Cortex of kidney (tissue), 1 donor: ENCODE measurements at places on chromosomes 6 and 20.

- no peak for DNase-seq
These were observed 57.0 kb downstream of the RNF217 start for GRCh38 chr6:125019281-125019680.

DNA sequence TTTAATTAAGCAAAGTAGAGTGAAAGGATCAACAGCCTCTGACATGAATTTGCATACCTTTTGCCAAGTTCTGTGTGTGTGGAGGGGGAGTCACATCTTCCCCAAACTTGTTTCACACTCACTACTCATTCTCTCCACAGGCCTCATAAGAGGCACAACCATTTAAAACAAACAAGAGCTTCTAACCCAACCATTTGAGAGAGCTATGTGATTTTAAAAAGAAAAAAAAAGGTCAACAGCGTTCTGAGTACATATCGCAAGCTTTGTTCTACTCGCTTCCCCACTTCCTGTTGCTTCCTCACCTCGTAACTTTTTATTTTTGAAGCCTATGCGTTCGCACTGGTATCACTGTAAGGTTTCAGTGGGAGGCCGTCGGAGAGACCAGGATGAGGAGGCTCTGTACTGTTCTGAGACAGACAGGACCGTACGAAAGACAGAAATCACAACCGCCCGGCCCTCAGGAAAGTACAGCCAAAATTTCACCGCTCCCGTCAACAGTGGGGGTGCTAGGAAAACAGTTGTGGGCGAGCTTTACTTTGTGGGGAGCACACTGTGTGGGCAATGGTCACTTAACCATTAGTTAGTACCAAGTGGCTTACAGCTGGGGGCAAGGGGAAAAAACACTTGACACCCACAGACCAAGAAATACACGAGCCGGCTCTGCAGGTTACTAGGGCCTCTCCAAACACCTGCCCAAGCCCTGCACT, 61.3 kb downstream of the TRERF1 start:
- no peak for DNase-seq

- no peak for DNase-seq
These were observed 48.8 kb downstream of the SRC start for GRCh38 chr20:37394543-37395409.

DNA sequence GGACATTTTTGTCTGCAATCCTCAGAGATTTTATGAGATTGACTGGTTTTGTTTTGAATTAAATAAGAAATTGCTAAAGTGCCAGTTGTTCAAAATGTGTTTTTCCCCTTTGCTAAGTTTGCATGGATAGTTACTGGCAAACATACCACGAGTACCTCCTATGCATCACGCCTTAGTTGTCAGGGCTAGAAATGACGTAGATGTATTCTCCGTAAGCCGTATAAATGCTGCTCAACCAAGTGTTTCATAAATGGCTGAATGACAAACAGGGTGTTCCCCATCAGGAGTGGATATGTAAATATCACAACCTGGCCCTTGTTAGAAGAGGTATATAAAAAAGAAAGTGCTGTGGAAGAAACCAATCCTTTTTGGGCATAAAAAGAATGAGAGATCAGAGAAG, 341.1 kb upstream of the ZFP64 start:
- no peak for DNase-seq

GRCh38 chr6:37324131-37325033, 29.4 kb upstream of the RNF8 start:
- no peak for DNase-seq

GRCh38 chr6:137434640-137435039, 59.6 kb downstream of the OLIG3 start:
- DNase-seq: no peak

DNA sequence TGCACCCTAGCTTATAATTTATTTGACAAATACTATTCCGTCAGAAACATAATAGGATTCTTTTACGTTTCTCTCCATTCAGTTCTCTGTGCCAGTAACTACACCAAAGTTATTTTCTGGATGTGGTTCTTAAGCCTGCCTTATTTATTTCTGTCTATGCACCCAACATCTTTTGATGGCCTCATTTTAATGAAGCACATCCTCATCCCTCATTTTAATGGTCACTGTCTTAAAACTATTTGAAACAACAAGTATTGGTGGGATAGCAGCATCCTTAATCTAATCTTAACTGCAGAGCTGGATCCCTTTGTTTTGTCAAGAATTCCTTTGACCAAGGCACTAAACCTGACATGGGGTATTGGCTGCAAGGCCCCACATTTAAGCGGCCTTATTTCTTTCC, 11.0 kb downstream of the FAM135A start:
- DNase-seq: no peak

- no peak for DNase-seq
These were observed 113.4 kb upstream of the CARMIL1 start for GRCh38 chr6:25165800-25166199.

GRCh38 chr20:62918831-62919230, 7.5 kb downstream of the DIDO1 start:
- DNase-seq: no peak

DNA sequence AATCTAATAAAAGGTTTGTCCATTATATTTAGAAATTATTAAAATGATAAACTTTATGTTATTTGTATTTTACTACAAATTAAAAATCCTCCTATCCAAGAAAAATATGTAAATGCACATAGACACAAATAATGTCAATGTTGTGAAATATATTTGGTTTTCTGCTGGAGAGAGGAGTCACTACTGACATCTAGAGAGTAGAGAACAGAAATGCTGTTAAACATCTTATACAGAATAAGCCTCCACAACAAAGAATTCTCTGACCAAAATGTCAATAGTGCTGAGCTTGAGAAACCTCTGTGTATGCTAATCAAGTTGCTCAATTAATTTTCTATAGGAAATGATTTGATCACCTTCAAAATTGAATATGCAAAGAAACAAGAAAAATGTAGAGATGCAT, 12.4 kb downstream of the HTR1B start:
- DNase-seq: no peak

- DNase-seq: no peak
These were observed 44.8 kb downstream of the GCLC start for GRCh38 chr6:53500095-53500494.

DNA sequence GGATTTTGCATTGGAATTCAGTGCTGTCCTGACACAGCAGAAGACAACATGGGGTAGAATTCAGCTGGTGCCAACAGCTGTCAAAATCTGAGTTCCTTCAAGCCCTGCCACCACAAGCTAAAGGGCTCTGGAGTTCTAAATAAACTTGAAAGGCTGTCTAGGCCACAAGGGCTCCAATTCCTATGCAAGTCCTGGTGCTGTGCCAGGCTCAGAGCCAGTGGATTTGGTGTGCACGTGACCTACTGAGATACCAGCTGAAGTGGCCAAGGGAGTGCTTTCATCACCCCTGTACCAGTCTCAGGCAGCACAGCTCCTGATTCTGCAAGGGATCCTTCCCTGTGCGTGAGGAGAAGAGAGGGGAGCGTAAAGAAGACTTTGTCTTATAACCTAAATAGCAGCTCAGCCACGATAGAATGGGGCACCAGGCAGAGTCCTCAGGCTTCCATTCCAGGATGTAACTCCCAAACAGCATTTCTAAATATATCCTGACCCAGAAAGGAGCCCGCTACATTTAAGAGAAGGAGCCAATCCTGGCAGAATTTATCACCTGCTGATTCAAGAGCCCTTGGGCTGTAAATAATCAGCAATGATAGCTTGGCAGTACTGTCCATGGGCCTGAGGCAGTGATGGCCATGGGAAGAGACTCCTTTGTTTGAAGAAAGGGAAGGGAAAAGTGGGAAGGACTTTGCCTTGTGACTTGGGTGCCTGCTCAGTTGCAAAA, 881.2 kb upstream of the EPHA7 start:
- no peak for DNase-seq

DNA sequence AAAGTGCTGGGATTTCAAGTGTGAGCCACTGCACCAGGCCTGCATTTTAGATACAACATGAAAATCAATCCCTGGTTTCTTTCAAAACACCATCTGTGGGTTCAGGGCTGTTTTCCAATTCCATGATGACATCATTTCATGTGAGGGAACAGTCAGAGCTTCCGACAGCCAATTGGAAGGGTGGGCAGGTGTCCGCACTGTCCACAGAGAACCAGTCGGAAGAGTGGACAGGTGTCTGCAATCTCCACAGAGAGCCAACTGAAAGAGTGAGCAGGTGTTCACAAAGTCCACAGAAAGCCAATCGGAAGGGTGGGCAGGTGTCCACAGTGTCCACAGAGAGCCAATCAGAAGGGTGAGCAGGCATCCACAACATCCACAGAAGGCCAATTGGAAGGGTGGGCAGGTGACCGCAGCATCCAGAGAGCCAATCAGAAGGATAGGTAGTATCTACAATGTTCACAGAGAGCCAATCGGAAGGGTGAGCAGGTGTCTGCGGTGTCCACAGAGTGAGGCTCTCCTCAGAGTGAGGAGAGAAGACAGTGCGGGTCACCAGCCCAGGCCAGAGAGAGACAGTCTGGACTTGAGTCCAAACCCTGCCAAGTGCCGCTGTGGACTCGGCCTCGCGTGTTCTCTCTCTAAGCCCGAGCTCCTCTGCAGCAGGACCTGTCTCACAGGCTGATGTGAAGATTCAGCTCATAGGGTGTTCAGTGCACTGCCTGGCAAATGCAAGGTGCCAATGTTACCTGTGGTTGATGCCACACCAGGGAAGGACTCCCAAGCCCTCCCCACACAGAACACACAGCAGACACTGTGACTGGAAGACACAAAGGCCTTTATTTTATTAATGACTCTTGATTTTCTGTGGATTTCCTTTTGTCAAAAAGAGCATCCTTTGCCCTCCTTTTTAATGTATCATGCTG, 57.3 kb downstream of the DLL1 start:
- DNase-seq: no peak

DNA sequence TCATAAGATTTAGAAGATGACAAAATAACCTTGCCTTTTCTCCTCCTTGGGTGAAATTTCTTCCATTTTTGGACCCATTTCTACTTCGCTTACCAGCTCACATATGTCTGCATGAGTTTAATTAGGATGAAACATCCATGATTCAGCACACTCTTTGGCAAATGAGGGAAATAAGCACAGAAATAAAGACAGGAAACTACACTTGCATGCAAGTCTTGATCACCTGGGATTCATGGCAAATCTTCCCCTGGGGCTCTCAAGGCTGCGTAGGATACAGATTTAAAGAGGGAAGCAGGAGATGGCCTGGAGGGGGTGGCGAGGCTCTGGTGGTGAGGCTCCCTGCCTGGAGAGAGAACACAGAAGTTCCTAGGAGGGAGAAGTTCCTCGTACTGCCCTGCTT, 147.8 kb downstream of the EDN3 start:
- DNase-seq: no peak

DNA sequence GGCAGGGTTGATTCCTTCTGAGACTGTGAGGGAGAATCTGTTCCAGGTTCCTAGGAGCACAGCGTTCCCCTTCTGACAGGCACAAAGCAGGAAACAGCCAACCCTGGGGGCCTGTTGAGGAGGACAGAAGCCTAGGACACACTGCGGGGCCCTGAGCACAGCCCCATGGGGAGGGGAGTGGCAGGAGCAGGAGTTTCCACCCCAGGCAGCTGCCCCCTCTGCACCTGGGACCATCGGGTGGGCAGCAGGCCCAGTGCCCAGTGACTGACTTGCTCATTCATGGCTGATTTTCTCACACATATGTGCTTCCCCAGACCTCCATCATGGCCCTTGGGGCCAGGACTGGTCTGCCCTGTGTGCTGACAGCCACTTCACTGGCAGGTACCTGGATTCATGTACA, 6.2 kb upstream of the SLC22A1 start:
- no peak for DNase-seq

- peak; percentile 17 for DNase-seq
These were observed 53.9 kb upstream of the HFE start for GRCh38 chr6:26033085-26033940.

DNA sequence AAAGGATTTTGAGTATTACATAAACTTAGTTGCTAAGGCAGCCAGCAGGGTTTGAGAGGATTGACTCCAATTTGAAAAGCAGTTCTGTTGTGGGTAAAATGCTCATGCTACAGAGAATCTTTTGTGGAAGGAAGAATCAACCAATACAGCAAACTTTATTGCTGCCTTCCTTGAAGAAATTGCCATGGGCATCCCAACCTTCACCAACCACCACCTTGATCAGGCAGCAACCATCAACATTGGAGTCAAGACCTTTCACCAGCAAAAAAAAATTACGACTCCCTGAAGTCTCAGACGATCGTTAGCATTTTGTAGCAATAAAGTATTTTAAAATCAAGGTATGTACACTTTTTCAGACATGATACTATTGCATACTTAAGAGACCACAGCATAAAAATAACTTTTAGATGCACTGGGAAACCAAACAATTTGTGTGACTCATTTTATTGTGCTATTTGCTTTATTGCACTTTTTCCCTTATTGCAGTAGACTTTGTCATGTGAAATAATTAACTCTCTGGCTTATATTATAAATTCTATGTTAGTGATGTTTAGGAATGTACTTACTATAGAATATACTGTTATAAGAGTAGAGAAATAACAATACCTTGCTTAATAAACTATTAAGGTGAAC, 390.8 kb downstream of the CDKAL1 start:
- DNase-seq: no peak

- no peak for DNase-seq
These were observed 32.3 kb downstream of the SYNJ2 start for GRCh38 chr6:158013904-158014504.

GRCh38 chr6:148085631-148086331, 256.9 kb upstream of the SASH1 start:
- DNase-seq: no peak

GRCh38 chr6:17768881-17769280, 62.2 kb upstream of the NUP153 start:
- DNase-seq: no peak

DNA sequence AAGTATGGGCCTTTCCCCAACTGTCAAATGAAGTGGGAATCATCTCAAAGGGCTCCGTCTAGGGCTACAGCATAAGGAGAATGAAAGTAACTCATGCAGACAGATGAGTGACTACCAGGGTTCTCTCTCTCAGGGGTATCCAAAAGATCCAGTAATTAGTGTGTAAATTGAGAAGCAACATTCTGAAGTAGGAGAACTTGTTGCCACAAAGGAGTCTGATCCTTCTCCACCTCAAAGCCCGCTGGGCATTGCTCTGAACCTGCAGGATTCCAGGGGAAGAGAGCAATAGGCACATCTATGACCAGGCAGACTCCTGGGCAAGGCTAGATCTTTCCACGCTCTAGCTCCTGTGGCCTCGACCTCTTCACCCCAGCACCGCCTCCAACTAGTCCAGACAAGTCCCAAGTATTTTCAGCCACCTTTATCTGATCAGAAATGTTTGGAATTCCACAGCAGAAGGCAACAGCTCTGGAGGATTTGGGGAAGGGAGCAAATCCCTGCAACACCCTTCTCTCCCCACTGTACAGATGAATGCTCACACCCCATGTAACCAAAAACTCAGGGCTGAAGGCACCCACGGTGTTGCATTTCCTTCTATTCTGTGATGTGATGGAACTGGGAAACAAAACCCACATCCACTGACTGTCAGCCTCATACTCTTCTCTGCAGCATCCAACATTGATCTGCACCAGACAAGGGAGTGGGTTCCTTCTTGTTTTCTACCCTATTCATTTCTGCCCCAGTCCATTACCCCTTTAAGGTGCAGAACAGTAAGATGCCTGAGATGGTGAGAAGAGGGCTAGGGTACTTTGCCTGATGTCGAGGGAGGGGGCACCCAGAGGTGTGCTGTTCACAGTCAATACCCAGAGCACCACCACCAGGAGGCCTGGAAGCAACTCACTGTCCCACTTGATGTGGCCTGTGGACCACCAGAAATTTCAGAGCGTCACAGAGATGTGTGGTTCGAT, 41.0 kb downstream of the COX4I2 start:
- DNase-seq: no peak
